Activated B cell treated with CpG ODN at 0.5 μM for 24 hours (primary cell): ENCODE measurements at places on chromosomes 12 and 14.

GRCh38 chr12:54172168-54172567 lies 16.6 kb downstream of the SMUG1 start:
- no peak for DNase-seq

DNA sequence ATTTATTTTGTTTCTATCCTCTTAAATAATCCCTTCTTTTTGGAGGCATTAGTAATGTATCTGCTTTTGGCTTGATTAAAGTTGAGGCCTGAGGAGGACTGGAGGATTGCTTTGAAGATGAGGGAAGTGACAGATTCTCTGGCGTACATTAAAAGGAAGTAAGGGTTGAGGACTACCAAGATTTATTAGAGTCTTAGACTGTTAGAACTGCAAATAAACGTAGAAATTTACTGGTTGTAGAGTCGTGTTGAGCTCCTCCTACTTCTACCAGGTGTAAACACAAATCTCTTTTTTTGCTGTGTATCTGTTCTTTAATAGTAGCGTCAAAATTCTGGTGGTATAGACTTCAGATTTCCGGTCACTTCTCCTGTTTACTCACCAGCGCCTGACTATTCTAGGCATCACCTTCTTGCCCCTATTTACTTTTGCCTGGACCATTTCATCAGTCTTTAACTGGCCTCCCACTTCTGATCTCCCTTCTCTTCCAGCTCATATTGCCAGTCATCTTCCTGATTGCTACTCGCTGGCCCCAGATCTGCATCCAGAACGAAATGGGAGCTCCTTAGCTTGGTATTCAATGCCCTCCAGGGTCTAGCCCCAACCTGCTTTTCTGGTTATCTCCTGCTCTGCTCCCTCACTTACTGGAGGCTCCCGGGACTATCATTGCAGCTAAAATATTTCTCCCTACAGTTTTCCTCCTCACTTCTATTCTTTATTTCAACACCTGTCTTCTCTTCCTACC lies 8.4 kb upstream of the EID3 start:
- DNase-seq = no peak

DNA sequence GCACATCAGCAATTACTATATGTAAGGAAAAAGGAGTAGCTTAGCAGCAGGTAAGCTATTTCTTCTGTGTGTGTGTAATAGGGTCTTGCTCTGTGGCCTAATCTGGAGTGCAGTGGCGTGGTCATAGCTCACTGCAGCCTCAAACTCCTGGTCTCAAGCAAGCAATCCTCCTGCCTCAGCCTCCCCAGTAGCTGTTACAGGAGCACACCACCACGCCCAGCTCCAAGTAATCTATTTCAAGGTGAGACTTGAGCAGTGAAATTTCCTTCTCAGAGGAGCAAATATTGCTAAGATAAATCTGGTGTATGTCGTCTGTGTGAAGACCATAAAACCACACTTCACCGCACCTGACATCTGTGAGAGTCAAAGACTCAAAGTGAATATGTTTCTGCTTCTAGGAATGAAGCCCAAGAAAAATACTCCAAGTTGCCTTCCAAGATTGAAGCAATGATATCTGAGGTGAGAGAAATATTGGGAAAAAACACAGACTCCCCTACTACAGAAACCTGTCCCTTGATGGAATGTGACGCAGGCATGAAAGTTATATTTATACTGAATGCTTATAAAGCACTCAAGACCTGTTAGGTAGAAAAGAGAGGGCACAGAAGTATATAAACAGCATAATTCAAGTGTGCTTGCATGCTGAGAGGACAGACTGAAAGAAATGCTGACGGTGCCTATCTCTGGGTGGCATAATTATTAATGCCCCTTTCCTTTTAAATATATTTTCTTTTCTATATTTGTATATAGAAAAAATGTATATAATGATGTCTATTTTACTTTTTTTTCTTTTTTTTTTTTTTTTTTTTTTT lies 2.5 kb upstream of the SELPLG start:
- DNase-seq = no peak

DNA sequence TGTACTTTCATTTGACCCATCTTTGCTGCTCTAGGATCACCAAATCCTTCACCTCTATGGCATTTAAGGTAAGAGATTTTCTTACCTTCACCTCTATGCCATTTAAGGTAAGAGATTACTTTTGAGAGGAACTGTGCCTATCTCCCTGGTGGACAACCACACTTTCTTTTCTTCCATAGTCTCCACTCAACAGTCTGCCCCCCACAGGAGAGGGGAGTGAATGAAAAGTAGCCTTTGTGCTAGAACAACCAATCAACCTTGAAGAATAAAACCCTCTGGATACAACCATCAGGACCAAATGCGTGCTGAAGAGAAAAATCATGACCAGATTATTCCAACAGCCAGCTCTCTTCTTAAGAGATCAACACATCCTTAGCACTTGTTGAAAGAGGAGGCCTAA lies 258.6 kb upstream of the TMPO start:
- DNase-seq = no peak

DNA sequence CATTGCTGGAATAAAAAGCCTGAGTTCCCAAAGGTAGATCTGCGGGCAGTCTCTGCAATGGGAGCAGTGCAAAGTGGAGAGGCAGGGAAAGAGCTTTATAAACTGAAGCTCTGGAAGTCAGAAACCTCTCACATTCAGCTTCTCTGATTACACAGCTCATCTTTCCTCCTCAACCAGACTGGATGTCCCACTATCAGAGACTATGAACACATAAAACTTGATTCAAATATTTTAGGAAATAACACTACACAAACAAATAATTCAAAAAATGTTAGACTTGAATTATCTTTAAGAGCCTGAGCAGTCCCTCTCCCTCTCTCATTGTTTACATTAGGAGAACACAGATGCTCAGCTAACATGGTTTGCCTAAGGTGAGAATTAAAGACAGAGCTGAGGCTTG lies 72.9 kb downstream of the DENND5B start:
- DNase-seq = no peak

GRCh38 chr12:89236748-89237383 lies 115.4 kb downstream of the DUSP6 start:
- no peak for DNase-seq

GRCh38 chr14:58643366-58643765 lies 5.6 kb downstream of the DACT1 start:
- DNase-seq = no peak

GRCh38 chr12:108819920-108820706 lies 37.3 kb downstream of the SSH1 start:
- no peak for DNase-seq

DNA sequence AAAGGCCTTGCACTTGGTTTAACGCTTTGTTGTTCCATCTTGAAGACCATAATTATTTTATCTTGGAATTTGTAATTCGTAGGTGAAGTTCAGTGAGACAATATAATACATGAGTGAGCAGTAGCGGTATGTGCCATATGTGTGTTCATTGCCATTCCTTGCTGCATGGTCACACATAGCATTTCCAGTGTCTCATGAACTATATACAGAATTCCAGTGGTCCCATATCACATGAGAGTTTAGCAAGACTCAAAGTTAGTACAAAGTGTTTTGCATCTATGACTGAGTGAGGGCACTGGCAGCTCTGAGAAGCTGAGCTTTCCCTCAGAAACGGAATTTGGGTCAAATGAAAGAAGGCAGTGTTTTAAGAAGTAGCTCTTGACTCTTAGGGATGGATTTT lies 359.8 kb downstream of the FOXG1 start:
- no peak for DNase-seq

GRCh38 chr12:48164451-48164850 lies 7.1 kb upstream of the ASB8 start:
- no peak for DNase-seq

GRCh38 chr12:130856088-130856487 lies 15.8 kb upstream of the RAN start:
- DNase-seq = no peak

DNA sequence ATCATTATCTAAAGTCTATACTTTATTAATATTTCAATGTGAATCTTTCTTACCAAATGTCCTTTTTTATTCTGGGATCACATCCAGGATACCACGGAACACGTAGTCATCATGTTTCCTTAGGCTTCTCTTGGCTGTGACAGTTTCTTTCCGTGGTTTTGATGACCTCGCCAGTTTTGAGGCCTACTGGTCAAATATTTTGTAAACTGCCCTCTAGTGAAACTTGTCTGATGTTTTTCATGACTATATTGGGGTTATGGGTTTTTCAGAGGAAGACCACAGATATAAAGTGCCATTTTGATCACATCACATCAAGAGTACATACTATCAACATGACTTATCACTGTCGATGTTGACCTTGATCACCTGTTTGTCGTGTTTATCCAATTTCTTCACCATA lies 14.1 kb upstream of the SERPINA6 start:
- DNase-seq = no peak

GRCh38 chr12:62726471-62726980 lies 208.4 kb downstream of the PPM1H start:
- no peak for DNase-seq

DNA sequence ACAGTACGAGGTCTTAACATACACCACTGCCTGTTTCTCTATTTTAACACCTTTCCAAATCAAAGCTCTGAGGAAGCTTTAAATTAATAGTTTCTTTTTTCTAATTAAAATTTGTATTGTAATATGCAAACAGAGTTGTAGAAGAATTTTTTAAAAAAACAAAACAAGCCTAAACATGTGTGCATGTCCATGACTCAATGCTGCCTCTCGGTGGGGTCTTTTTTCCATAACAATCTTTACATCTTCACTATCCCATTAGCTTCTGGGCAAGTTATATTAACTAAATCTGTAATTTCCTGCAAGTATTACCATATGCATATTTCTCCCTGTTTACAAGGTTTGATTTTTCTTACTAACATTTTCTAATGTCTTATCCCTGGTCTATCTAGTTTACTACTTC lies 143.9 kb upstream of the NAV3 start:
- DNase-seq = no peak

GRCh38 chr12:89752341-89752740 lies 43.7 kb upstream of the ATP2B1 start:
- no peak for DNase-seq

DNA sequence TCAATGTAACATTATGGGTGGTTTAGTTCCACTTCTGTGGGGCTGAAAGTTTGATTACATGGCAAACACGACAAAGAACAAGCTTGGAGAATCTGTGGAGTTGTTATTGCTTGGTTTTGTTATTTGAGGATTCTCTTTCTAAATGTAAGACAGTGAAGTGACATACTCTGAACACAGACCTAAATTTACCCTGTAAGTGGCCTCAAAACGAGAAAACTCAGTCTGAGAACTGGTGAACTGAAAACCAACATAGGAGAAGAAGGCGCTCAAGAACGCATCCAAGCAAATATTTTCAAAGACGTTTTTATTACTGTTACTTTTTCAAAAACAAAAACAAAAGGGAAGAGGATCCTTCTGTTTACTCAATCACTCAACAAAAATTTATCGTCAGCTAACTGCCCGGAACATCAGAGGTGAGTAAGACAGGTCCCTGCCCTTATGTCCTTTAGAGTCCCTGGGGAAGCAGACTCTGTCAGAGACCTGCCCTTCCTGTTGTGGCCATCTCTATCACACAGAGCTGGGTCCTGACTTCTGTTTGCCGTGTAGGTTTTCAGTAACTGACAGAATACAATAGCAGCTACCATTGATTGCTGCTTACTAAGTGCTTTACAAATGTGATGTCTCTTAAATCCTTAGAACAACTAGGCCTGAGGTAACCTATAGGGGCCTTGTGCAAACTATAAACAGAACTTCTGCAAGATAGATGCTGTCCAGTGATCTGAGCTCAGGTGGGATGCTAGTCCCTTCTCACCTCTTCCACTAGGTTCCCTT lies 79.3 kb upstream of the C12orf71 start:
- DNase-seq = no peak

DNA sequence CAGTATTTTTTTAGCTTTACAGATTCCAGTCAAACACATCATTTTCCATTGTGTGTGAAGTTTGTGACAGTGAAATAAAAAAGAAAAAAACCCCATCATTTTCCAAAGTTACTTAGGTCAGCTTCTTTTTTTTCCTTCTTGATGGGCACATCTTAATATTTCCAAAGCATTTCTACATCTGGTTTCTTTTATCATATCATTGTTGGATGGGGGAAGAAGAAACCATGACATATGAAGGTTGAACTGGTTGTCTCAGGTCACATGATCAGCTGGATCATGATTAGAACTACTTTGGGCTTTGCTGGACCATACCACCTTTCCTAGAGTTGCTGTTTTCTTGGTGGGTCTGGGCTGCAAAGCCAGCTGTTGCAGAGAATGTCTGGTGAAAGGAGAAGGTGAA lies 59.8 kb downstream of the FOS start:
- no peak for DNase-seq
